Muscle of back (tissue), 13 donors: ENCODE measurements at places on chromosomes 5 and 9. TPM values are rescaled to one million over a fixed set of nuclear protein-coding genes. Genes with fewer than 3 reads are reported as not detected.

The SEMA4D gene
- 23.7 TPM for polyA plus RNA-seq

The KLHL3 gene
- polyA plus RNA-seq, result 3.9 TPM

The IL9 gene
- polyA plus RNA-seq, result not detected

The ORM2 gene
- polyA plus RNA-seq, result not detected

The CCL27 gene
- polyA plus RNA-seq, result not detected

The GPX8 gene
- 76.0 TPM for polyA plus RNA-seq

The SLC35D2 gene
- polyA plus RNA-seq, result 26.9 TPM

The PTGR1 gene
- polyA plus RNA-seq, result 66.1 TPM

The PURA gene
- polyA plus RNA-seq, result 9.1 TPM

The PDE8B gene
- 3.5 TPM for polyA plus RNA-seq

The DAB2IP gene
- polyA plus RNA-seq, result 34.4 TPM

The CFAP157 gene
- 1.5 TPM for polyA plus RNA-seq

The ESM1 gene
- 3.1 TPM for polyA plus RNA-seq

The NSD1 gene
- polyA plus RNA-seq, result 48.7 TPM

The SPINK13 gene
- polyA plus RNA-seq, result not detected

The TXNDC8 gene
- polyA plus RNA-seq, result not detected

The NME5 gene
- polyA plus RNA-seq, result 0.44 TPM
